ENCODE measurements at places on chromosomes 1 and 21. TPM values are rescaled to one million over a fixed set of nuclear protein-coding genes. Genes with fewer than 3 reads are reported as not detected.

- DNase-seq: no peak
Measured at GRCh38 chr21:37561941-37562919, 195.7 kb downstream of the DYRK1A start.

DNA sequence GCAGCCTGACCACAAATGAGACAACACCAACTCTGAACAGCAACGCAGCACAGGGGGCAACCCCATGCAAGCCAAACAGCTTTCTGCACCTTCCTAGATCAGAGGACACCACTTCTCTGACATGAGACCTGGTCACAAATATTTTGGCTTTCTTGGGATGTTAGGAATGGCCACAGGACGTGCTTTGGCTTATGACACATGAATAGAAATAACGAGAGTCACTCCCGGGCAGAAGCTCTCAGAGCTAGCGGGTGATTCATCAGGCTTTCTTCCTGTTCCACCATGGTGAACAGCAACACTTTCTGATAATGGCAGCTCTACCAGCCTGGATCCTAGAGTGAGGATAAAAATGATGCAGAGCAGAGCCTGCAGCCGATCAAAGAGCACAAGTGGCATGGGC is 39.4 kb downstream of the PAFAH2 start:
- DNase-seq: peak; percentile 16

GRCh38 chr1:89149976-89150375 is 24.1 kb upstream of the GBP2 start:
- no peak for DNase-seq

GRCh38 chr21:31335957-31336738 is 7.9 kb downstream of the TIAM1 start:
- DNase-seq: no peak

DNA sequence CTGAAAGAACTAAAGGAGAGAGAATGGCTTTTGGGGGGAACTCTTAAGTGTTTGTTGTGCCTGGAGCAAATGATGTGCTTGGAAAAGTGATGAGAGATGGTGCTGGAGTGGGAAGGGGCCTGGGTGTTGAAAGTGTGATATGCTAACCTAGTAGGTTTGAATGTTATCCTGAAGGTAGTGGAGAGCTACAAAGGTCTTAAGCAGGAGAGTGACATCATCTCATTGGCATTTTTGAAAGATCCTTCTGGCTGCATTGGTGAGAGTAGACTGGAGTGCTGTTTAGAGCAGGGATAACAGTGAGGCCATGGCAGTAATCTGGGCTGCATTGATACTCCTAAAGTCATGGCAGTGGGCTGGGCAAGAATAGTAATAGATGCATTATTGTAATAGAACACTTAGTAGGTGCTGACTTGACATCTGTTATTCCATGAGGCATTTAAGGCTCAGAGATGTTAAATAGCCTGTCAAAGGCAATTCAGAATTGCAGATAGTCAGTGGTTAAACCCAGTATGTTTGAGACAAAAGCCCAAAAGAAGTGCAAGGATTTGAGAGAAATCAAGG is 44.5 kb downstream of the MDM4 start:
- no peak for DNase-seq

GRCh38 chr1:184971522-184972265 is 2.6 kb downstream of the NIBAN1 start:
- DNase-seq: no peak

DNA sequence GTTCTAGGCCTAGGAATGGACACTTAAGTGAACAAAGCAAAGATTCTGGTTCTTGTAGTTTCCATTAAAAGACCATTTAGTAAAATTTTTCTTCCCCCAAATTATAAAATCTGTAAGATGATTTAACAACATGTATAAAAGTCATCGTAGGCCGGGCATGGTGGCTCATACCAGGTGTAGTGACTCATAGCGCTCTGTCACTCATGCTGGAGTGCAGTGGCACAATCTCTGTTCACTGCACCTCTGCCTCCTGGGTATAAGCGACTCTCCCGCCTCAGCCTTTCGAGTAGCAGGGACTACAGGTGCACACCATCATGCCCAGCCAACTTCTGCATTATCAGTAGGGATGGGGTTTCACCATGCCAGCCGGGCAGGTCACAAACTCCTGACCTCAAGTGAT is 9.1 kb downstream of the ASPM start:
- DNase-seq: no peak

GRCh38 chr1:207093944-207094343 is 5.3 kb downstream of the C4BPB start:
- no peak for DNase-seq

DNA sequence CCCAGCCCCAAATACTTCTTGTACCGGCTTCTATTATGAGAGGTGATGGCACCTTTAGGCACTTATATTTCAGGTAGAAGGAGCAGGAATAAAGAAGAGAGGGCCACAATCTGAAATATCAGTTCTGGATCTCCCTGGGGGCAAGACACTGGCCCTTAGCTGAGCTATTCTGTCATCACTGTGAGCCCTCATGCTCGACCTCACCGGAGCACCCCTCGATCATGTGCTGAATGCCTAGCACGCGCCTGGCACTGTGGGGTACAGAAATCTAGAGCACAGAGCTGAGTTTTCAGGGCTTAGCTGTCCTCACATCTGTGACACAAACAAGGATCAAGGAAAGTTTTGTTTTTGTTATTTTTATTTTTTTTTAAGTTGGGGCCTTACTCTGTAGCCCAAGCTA is 7.6 kb upstream of the MX1 start:
- no peak for DNase-seq

DNA sequence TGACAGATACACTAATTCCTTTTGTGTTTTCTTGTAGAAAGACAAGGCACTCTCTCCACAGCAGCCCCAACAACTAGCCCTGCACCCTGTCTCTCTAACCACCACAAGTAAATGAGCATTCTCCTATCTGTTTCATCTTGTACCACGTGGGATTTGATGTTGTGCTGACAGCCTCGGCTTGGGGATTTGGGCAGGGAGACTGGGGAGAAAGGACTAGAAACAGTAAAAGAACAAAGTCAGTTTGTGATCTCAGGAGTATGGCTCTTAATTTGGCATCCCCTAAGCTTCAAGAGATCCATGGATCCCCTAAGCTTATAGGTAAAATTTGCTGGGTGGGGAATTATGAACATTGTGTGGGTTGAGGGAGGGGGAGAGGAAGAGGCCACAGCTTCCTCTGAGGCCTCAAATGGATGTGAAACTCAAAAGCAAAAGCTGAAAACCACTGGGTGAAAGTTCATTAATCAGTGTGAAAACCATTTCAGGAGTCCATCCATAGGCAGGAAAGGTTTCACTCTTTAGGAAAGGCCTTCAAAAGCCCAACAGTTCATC is 3.1 kb downstream of the C1orf162 start:
- DNase-seq: no peak

DNA sequence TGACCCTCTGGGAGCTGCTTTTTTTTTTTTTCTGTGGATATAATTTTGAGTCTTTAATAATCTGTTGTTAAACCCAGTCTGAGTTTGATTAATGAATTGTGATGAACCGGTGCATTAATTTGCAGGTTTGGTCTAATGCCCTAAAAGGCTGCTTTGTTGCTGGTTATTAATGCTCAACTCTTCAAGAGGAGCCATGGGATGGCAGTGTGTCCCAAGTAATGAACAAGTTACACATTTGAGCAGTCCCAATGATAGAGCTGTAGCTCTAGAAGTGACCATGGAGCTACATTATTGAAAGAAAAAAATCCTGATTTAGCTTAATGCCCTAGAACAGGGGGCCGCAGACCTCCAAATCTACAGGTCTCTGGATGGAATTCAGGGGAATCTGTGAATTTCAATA is 53.1 kb downstream of the RWDD3 start:
- DNase-seq: no peak

- DNase-seq: no peak
Measured at GRCh38 chr1:236122176-236122575, 20.2 kb upstream of the GPR137B start.

DNA sequence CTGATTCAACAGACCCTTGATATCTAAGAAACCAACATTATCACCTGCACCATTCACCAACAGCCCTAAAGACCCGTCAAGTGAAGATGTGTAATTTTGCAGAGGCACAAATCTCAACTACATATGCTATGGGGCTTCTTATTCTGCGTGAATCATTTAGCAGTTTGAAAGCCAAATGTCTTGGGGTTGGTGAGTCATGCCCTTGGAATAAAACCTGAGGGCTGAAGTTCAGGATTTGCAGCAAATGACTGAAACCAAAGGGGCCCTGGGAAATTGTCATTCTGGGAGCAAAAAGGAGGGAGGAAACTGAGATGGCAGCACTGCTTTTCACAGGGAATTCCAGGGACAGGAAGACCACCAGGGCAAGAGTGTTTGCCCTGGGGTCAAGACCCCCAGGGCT is 79.2 kb upstream of the TNR start:
- no peak for DNase-seq

GRCh38 chr1:55635856-55636255 is 420.7 kb upstream of the USP24 start:
- DNase-seq: no peak

- DNase-seq: no peak
Measured at GRCh38 chr1:221712776-221713431, 29.0 kb downstream of the DUSP10 start.

GRCh38 chr21:16216288-16216962 is 486.6 kb downstream of the USP25 start:
- DNase-seq: no peak

DNA sequence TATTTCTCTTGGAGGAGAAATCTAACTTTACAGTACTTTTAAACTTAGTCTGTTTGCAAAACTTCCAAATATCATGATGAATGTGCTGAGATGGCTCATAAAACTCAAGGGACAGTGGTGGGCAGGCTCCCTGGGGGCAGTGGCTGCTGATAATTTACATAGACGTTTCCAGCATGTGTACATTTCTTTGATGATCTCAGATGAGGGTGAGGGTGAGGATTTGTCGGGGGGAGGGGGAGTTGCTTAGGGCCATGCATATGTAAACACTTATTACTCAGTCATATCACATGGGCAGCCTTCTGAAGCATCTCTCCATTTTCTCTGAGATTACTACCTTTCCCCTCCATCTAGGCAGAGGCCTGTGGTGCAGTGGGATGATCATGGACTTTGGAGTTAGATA is 152.9 kb upstream of the HMGB4 start:
- no peak for DNase-seq

DNA sequence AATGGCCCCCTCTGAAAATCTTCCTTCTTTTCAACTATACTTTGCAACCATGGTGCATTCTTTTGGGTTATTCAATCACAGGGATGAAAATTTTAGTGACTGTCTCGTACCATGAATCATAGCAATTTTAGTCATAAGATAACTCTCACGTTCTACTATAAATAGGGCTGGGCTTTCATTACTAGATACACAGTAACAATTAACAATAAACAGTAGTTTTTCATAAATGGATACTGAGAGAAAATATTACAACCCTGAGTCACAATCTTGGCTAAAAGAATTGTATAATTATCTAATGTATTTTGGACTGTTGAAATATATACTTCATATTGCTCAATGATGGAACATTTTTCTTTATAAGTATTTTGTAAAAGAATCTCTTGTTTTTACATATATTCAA is 96.1 kb downstream of the TEX35 start:
- peak; percentile 15 for DNase-seq

DNA sequence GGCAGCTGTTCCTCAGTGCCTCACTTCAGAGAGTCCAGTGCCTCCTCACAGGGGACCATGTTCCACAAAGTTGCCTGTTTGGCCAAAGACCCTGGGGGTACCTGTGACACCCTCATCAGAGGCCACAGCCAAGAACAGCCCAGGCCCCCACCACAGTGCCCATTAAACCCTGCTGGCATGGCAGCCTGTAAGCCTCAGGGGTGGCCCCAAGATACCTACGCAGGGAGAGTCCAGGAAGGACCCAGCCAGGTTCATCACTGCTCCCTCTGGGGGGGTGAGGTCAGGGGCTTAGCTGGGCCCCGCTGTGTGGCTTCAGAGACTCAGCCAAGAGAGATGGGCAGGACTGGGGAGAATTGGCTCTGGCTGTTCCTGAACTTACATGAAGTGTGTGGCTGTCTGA is 19.1 kb upstream of the PRDM16 start:
- DNase-seq: no peak

DNA sequence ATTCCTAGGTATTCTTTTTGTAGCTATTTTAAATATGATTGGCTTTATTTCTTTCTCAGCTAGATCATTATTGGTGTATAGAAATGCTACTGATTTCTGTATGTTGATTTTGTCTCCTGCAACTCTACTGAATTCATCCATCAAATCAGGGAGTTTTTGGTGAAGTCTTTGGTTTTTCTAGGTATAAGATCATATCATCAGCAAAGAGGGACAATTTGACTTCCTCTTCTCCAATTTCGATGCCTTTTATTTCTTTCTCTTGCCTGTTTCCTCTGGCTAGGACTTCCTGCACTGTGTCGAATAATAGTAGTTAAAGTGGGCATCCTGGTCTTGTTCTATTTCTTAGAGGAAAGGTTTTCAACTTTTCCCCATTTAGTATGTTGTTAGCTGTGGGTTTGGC is 27.5 kb upstream of the PRKACB start:
- DNase-seq: no peak

DNA sequence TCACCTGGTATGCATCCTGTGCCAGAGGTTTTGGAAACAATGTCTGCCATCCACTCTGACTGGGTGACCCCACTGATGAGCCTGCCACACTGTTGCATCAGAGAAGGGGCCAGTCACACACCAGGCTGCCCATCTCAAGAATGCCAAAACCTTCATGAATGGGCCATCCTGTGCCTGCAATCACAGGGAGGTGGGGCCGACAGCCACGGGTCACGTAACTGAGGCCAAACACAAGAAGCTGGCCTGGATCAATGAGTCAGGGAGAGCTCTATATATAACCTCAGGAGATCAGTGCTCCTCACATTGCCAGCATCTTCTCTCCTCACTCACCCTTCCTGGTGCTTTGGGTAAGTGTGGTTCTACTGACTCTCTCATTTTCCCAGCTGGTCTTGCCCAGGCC is at the start of gene LORICRIN:
Gene LORICRIN (plus strand): TSS at position 301 of the 400 bp plus-strand sequence. CDS start 1,263 bp downstream, outside the sequence.
- DNase-seq: no peak

- peak; percentile 43 for DNase-seq
Measured at GRCh38 chr1:167066333-167067122, 23.6 kb downstream of the GPA33 start.

GRCh38 chr1:65773391-65774123 is 19.1 kb upstream of the PDE4B start:
- no peak for DNase-seq

DNA sequence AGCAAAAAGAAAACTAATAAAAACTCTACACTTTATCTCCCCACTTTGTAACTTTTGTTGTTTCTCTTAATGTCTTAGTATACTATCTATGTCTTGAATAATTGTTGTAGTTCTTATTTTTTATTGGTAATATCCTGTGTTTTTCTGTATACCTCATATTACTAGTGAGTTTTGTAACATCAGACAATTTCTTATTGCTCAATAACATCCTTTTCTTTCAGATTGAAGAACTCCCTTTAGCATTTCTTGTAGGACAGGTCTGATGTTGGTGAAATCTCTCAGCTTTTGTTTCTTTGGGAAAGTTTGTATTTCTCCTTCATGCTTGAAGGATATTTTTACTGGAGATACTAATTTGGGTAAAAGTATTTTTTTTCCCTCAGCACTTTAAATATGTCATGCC is 79.8 kb upstream of the LRRC8B start:
- no peak for DNase-seq

Gene TLCD4
- 0.51 TPM for total RNA-seq

Gene HSD3B1
- total RNA-seq: not detected

Gene RIIAD1
- total RNA-seq: not detected

Gene GPX7
- 8.9 TPM for total RNA-seq

Gene SLC39A1
- total RNA-seq: 77.1 TPM

Gene HES5
- not detected for total RNA-seq

Gene SLFNL1
- total RNA-seq: 0.39 TPM

Gene EDARADD
- total RNA-seq: not detected

Gene PEX14
- 22.8 TPM for total RNA-seq

Gene KCNT2
- total RNA-seq: 1.4 TPM

Gene ZFP69B
- total RNA-seq: 3.4 TPM
